Kidney epithelial cell (primary cell): ENCODE measurements at places on chromosomes 4 and X. TPM values are rescaled to one million over a fixed set of nuclear protein-coding genes. Genes with fewer than 3 reads are reported as not detected.

- DNase-seq = no peak
Observed at GRCh38 chr4:88409206-88409605, 30.6 kb downstream of the HERC6 start.

GRCh38 chr4:135050086-135050717, 848.6 kb upstream of the PABPC4L start:
- no peak for DNase-seq

NDUFB11 gene
- total RNA-seq = 46.2 and 60.0 TPM in 2 replicates

ETDA gene
- total RNA-seq = not detected in 2 replicates

DNA sequence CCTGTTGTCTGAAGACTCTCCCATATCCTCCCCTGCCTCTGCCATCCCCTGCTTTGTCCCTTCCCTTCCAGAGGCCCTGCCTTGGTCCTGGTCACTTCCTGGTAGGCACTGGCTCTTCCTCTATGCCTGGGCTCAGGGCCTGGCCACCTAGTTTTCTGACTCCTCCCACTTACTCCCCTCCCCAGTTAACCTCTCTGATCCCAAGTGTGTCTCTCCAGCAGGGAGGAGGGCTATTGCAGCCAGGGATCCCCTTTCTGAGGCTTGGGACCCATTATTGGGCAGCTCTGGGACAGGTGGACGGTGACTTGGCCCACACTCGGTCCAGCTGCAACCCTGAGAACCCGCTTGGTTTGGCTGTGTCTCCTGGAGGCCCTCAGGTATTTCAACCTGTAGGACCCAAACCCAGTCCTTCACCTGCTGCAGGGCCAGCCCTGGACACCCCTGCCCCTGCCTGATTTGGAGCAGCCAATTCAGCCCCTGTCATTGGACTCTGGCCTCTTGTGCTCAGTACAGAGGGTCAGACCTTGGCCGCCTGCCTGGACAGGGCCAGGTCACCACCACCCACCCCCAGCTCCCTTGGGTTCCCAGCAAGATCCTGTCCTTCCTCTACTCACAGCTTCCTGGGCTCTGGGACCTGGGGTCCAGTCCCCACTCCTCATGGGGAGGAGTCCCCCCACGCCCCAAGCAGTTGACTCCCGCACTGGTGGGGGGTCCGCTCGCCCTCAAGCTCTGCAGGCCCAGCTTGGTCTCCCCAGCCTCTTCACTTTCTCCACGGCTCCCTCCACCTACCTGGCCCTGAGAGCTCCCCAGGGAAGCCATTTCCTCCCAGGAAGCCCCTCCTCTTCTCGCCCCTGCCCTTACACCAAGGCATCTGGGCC, 1.1 kb upstream of the SH3BP2 start:
- DNase-seq = no peak

DNA sequence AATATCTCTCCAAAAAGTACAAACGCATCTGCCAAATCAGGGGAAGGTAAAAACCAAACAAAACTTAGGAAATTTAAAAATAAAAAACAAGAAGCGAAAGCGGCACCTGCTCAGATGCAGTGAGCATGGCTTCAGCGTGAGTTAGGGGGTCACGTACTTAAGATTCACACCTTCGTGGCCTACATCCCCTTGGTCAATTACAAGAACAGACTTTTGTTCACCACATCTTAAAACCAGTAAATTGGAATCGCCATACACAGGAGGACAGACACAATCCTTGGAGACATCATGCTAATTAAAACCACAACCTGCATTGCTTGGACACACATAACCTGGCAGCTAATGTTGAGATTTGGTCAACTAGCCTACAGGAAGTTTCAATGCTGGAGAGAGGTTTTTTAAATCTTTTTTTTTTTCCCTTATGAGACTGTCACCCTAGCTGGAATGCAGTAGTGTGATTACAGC, 12.5 kb upstream of the SEL1L3 start:
- DNase-seq = no peak

- DNase-seq = no peak
Observed at GRCh38 chr4:3328814-3329663, 36.2 kb downstream of the RGS12 start.

DNA sequence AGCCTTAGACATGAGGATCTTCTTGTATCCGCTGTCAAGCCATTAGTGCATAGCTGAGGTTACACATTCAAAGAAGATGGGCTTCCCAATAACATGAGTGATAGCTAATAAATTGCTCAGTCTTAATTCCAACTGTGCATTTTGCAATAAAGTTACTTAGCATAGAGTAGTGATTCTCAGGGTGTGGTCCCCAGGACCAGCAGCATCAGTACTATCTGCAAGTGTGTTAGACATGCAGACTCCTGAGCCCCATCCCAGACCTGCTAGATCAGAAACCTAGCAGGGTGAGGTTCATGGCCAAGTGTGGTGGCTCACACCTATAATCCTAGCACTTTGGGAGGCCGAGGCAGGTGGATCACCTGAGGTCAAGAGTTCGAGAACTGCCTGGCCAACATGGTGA, 20.1 kb downstream of the ATP10D start:
- no peak for DNase-seq

- DNase-seq = no peak
Observed at GRCh38 chrX:14505648-14506047, 23.7 kb upstream of the GLRA2 start.

DNA sequence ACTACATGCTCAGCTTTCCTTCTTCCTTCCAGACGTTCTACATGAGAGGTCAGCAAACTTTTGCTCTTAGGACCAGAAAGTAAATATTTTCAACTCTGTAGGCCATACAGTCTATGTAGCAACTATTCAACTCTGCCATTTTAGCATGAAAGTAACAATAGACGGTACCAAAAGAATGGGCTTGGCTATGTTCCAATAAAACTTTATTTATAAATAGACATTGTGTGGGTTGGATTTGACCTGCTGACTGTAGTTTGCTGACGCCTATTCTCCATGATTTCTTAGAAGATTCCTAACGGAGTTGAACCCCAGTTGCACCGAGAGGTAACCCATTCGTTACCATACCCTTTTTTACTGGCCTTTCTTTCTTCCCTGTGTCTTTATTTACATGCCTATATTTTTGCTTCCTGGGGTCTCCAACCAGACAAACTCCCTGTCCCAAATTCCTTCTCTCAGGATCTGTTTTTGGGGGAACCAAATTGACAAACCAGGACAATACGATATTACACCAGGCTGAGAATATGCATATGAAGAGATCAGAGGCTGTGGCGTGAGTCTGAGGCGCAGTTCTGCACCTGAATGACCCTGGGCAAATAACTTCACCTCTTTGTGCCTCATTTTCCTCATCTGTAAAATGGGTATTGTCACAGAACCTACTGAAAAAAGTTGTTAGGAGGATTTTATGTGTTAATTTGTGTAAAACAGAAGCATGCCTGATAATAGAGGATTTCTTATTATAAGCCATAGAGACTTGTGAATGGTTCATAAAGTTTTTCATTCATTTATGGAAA, 10.4 kb upstream of the PTTG2 start:
- DNase-seq = no peak

DNA sequence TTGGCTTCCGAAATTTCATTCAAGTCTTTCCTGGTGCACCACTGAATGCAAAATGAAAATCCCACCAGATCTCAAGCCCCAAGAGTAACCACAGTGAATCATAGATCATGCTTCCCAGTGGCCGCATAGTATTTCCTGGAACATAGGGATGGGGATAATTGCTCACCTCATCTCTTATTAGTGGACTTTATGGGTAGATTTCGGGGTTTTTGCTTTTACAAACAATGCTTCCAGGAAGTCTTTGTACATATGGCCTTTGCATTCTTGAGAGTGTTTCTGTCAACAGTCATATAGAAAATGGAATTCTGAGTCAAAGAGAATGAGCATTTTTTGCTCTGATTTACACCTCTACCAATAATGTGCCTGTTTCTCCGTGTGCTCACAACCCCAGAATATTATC, 53.4 kb downstream of the PPEF2 start:
- DNase-seq = no peak

GRCh38 chrX:74451450-74452198, 30.3 kb downstream of the SLC16A2 start:
- no peak for DNase-seq

CHIC1 gene
- total RNA-seq = 6.2 and 11.8 TPM in 2 replicates

GRCh38 chrX:137747244-137748043, 181.5 kb downstream of the ZIC3 start:
- DNase-seq = no peak

GRCh38 chrX:149827254-149827653, 45.5 kb downstream of the MAGEA9 start:
- DNase-seq = no peak

KLB gene
- total RNA-seq = 0.07 and 0.21 TPM in 2 replicates

DNA sequence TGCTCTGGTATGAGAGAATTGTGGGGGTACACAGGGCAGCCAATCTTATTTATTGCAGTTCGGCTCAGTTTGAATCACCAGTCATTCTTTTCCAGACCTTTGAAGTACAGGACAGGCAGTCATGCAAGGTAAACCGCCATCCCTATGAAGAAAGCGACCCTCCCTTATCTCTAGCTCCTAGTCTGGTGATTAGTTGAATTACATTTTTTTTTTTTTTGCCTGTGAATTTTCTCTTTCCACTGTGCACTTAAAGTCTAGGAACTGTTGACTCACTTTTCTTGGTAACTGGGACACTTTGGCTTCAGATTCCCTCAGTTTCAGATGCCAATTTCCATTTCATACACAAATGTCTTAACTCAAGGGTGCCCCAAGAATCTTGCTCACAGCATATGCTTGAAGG, 82.4 kb upstream of the FAM9C start:
- DNase-seq = peak; percentile 16

DNA sequence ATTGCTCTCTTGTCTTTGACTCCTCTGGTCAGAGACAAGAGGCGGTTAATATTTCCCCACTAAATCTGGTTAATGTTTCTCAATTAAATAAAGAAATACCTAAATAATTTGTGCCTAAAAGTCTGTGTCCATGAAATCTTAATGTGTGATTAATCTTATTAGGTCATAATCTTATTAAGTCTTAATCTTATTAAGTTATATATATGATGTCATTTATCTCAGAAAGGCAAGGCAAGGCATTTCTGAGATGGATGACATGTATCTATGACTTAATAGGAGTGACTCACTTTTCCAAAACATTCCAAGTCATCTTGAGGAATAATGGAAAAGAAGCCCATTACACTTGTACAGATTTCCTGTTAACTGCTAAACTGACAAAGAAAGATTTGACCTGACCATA, 74.7 kb downstream of the TRAM1L1 start:
- DNase-seq = no peak

ANOS1 gene
- 7.0 and 9.0 TPM in 2 replicates for total RNA-seq

SLC16A2 gene
- 3.6 and 5.0 TPM in 2 replicates for total RNA-seq

SYP gene
- 0.27 and 1.0 TPM in 2 replicates for total RNA-seq

- no peak for DNase-seq
Observed at GRCh38 chr4:145418739-145419138, 62.9 kb upstream of the SMAD1 start.

RIPPLY1 gene
- total RNA-seq = not detected in 2 replicates

- no peak for DNase-seq
Observed at GRCh38 chr4:172688534-172688933, 480.1 kb upstream of the GALNT7 start.

- no peak for DNase-seq
Observed at GRCh38 chr4:3276986-3277385, 15.8 kb upstream of the RGS12 start.

ZNF280C gene
- 4.6 and 5.3 TPM in 2 replicates for total RNA-seq

GRCh38 chr4:7472442-7473013, 37.8 kb upstream of the PSAPL1 start:
- no peak for DNase-seq

GRCh38 chrX:37350034-37350365, 836 bp downstream of the PRRG1 start:
- DNase-seq = no peak

HTN3 gene
- total RNA-seq = not detected in 2 replicates

DNA sequence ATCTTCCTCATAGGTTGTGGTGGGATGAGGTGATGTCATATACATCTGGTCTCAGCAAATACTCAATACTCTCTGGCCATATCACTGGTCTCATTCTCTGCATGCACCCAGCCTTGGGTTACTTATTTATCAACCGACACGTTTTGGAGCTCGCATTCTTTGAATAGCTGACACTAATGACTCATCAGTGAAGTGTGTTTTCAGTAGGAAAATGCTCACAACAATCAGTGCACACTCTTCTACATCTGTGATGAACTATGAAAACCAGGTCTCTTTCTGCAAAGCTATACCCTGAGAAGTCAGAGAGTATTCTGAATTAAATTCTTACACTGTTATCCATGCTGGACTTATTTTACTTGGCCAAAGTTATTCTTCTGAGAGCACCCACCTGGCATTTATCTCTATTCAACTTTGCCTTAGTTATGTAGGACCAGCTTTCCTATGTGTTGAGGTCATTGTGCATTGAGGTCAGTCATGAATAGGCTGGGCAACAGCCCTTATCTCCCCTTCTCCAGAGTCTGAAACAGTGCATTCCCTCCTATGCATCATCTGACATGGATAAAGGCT, 58.7 kb upstream of the DHX15 start:
- DNase-seq = peak; percentile 94

EVC2 gene
- 12.6 and 14.7 TPM in 2 replicates for total RNA-seq

RBM46 gene
- 0.04 and 0.21 TPM in 2 replicates for total RNA-seq

DNA sequence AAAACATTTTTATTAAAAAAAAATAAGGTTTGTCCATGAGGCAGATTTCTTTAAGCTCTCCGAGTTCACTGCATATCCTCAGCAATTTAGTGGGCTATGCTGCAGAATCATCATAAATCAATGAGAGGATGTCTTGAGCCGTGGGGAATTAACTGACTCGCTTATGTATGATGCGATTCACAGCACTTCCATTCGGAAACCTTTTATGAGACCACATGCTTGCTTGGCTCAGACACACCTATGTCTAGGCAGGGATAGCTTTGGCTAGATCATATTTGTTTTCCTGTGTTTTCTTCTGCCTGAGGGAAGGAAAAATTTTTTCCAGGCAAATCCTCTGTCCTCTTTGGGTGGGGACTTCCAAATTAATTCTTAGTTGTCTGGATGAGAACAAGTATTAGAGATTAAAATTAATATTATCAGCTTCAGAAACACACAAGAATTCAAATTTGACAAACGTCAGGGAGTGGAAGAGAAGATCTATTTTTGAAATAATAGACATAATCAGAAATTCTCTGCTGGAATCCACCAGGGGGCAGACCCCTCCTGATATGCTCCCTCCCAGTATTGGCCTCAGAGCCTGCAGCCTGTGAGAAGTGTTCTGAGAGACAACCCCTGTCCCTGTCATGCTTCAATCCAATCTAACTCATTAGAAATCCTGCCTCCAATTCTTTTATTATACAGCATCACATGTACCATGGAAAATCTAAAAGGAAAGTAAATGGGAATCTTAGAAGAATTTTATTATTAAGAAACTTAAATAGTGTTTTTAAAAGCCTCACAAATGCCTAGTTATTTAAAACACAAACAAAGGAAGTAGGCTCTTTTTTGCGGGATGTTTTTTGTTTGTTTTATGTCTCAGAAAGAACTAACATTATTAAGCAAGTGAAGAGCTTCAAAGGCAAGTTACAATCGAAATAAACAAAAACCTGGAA, 345.1 kb upstream of the TACR3 start:
- DNase-seq = no peak

- DNase-seq = no peak
Observed at GRCh38 chr4:40373636-40374035, 38.5 kb downstream of the CHRNA9 start.

NRK gene
- 8.1 and 9.0 TPM in 2 replicates for total RNA-seq

DNA sequence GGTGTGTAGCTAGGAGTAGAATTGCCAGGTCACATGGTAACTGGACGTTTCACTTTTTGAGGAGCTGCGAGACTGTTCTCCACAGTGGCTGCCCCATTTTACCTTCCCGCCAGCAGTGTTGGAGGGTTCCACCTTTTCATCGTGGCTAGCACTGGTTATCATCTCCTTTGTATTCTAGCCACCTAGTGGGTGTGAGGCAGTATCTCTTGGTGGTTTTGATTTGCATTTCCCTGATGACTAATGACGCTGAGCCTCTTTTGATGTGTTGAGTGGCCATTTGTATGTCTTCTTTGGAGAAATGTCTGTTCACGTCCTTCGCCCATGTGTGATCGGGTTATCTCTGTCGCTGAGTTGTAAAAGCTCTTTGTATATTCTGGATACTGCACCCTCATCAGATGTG, 10.6 kb downstream of the ABCD1 start:
- DNase-seq = no peak
